Hematopoietic multipotent progenitor cell treated with erythropoietin and hydrocortisone succinate and interleukin-3 and kit ligand, for 6 days (in vitro differentiated cells): ENCODE measurements at places on chromosomes 7 and 10.

DNA sequence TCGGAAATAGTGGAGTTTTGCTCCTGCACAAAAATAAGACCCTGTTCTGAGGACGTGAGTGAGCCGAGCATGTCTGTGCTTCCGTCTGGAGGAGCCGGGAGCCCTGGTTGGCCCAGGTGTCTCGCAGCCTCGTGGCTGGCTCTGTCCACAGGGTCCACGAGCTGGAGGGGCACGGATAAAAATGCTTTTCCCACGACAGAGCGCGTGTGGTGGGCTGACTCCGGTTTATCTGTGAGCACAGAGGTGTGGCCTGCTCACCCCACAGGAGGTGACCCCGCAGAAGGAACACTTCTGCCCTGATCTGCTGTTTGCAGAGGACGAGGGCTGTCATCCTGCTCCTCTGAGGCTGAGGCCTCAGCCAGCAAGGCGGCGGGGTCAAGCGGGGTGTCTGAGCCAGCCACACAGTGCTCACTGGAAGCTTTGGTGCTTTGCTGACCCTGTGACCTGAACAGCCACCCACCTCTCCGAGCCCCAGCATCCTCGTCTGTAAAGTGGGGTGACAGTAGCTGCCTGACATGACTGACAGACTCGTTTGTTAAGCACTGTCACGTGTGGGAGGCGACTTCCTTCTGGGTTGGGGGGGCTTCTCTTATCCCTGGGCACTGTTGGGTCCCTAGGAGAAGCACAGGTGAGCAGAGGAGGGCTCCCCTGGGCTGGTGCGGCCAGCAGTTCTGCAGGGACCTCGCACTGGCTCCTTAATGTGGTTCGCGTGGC, 162.5 kb downstream of the DNAJB6 start:
- DNase-seq: no peak

DNA sequence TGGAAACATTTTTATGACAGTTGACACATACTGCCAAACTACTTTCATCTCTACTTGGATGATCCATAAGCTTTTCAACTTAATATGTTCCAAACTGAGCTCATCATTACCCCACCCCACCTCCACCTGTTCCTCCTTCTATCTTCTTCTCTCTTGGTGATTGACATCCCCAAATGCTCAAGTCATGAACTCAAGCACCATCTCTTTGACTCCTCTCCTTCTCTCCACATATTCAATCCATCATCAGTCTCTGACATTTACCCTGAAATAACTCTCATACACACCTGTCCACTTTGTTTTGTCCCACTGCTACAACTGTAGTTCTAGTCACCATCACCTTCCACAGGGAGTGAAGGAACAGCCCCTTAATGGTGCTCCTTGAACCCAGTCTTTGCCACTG, 43.3 kb downstream of the SGCE start:
- DNase-seq: no peak

GRCh38 chr7:16204953-16205352, 216.4 kb downstream of the CRPPA start:
- DNase-seq: no peak

DNA sequence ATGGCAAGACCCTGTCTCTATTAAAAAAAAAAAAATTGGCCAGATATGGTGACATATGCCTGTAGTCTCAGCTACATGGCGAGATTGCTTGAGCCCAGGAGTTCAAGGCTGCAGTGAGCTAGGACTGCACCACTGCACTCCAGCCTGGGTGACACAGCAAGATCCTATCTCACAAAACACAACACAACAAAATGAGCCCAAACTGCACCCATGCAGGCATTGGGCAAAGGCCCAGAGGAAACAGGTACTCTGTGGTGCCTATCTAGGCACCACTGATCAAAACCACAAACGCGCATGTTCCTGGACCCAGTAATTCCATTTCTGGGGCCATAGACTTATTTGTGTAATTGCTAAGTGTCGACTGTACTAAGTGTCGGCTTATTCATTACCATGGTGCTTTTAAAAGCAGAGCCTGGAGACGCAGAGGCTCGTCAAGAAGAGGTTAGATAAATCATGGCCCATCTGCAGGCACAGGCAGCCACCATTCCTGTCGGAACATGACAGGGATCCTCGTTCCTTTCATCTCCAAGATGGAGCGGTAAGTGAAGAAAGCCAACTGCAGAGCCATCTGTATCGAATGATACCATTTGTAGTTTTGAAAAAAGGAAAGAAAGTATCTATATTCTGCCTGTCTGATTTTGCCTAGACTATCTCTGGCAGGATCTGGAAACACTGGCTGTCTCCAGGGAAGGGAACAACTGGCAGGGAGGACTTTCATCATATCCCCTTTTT, 160.4 kb upstream of the RHEB start:
- DNase-seq: peak; percentile 69

- no peak for DNase-seq
Measured at GRCh38 chr7:53383131-53383530, 347.7 kb downstream of the POM121L12 start.

DNA sequence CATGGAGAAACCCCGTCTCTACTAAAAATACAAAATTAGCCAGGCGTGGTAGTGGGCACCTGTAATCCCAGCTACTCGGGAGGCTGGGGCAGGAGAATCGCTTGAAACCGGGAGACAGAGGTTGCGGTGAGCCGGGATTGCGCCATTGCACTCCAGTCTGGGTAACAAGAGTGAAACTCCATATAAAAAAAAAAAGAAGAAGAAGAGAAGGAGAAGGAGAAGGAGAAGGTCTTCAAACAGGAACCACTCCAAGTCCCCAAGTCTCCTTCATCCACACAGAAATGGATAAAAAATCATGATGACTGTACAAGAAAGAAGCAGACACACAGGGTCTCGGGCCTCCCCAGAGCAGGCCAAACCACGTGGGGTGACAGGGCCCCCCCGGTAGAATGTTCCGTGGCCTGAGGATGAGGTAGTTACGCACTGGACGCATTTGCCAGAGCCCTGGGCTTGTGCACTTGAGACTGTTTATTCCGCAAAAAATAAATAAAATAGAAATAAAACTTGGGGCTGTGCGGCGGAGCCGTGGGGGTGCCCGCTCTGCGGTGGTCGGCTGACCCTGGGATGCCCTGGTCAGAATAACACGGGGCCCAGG, 15.8 kb downstream of the VENTX start:
- DNase-seq: no peak

DNA sequence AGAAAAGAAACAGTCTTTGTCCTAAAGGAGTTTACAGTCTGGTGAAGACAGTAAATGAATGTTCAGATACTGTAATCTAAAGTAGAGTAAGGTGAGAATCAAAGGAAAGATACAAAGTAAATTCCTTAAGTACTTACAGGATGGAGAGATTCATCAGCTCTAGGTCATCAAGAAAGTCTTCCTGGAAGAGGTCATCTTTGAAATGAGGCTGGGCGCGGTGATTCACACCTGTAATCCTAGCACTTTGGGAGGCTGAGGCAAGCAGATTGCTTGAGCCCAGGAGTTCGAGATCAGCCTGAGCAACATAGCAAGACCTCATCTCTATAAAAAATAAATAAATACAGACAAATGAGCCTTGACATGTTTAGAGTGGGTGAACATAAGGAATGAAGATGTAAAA, 18.3 kb downstream of the FHIP2A start:
- no peak for DNase-seq

DNA sequence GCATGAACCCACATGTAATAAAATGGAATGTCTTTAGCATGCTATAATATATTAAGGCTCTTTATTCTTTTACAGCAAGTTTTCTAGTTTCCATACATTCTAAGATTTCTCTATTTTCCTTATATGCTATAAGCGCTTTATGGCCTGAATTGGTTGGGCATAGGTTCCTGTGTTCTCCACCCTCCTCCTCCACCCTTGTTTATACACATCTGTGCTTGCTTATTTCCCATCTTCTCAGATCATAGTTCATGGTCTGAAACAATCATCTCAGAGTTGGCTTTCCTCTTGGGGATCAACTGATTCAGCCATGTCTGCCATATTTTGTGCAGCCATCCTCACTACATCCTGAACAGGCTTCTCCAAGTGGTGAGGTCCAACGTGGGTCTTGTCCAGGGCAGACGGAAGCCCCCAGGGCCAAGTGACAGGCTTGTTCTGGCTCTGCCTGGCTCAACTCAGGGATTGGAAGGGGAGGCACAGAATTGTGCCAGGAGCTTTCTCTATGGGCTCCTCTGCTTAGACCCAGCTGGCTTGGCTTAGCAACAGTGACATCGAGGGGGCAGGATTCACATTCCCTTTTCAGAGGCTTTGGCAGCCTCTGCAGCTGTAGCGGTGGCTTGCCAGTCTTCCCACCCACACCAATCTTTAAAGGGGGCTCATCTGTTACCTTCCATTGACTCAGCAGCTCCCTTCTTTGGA, 327.3 kb downstream of the PTEN start:
- DNase-seq: no peak

DNA sequence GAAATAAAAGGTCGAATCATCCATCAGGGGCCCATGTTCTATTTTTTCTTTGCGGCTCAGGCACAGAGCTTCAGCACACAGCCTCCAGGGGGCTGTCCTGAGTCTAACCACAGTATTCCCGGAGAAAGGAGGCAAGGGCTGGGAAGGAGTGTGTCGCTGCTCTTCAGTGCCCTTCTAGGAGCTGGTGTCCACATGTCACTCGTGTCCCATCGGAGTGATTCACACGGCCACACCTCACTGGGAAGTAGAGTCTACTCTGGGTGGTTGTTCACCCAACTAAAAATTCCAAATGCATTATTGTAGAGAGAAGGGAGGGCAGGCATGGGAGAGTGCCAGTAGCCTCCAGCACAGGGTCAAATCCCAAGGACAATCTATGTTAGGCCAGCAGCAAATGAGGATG, 114.8 kb upstream of the LANCL2 start:
- DNase-seq: no peak

DNA sequence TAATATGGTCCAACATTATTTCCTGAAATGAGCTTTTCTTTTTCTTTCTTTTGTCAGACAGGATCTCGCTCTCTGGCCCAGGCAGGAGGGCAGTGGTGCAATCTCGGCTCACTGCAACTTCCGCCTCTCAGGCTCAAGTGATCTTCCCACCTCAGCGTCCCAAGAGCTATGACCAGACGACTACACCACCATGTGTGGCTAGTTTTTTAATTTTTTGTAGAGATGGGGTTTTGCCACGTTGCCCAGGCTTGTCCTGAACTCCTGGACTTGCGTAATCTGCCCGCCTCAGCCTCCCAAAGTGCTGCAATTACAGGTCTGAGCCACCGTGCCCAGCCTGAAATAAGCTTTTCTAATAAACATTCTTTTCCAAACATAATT, 48.6 kb downstream of the CUL2 start:
- no peak for DNase-seq

GRCh38 chr10:18323916-18324315, 183.7 kb downstream of the CACNB2 start:
- DNase-seq: no peak

DNA sequence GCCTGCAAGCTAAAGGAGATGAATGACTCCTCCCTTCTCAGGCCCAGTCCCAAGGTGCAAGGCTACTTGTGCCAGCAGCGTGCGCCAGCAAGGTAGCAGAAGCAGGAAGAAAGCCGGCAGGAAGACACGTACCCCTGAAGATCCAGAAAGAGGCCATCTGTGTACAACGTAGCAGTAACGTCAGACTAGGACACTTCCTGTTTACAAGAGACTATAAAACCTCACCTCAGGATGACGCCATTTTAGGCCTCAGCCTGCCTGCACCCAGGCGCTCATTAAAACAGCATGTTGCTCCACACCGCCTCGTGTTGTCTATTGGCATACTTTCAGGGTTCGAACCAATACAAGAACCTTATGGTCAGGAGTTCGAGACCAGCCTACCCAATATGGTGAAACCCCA, 41.4 kb upstream of the SNX10 start:
- DNase-seq: no peak

- no peak for DNase-seq
Measured at GRCh38 chr10:283916-284356, 148.7 kb downstream of the ZMYND11 start.

DNA sequence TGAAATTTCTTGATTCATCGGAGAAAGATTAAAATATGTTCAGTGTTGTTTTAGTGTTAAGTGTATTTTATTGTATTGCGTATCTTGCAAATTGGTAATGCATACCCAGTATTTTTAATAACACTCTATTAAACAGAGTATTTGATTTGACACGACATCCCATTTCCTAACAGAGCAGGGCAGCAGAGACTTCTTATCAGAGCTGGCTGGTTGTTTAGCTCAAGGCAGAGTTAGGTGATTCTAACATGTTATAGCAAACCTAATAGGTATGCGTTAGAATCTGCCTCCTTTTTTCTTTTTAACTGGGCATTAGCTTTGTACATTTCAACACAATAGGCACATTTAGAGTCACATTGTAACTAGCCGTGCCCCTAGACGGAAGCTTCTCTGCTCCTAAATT, 57.1 kb upstream of the CELF2 start:
- peak; percentile 2 for DNase-seq

GRCh38 chr7:120862987-120863590, 5.1 kb upstream of the TSPAN12 start:
- no peak for DNase-seq

DNA sequence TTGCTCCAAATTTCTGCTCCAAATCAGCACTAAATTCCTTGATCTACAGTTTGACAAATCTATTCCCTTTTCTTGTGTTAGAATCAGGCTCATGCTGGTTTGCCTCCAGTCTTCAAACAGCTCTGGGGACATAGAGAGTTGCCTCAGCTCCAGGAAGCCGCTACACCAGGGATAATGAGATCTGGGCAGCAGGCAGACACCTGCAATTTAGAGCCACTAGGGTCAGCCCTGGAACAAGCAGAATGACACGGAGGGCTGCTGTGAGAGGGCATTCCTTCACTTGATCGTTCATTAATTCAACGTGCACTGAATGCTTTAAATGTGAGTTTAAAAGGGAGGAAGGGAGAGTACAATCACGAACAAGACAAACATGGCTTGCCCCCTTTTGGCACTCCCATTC, 3.7 kb upstream of the ELMO1 start:
- no peak for DNase-seq

- DNase-seq: no peak
Measured at GRCh38 chr10:5503477-5503835, 4.1 kb upstream of the CALML5 start.

GRCh38 chr7:35263396-35263795, 9.5 kb upstream of the TBX20 start:
- no peak for DNase-seq

GRCh38 chr7:45657890-45658715, 83.9 kb downstream of the ADCY1 start:
- no peak for DNase-seq

GRCh38 chr10:112333452-112333851, 40.5 kb upstream of the ACSL5 start:
- DNase-seq: no peak
